ENCODE measurements at places on chromosomes 7 and 10.

DNA sequence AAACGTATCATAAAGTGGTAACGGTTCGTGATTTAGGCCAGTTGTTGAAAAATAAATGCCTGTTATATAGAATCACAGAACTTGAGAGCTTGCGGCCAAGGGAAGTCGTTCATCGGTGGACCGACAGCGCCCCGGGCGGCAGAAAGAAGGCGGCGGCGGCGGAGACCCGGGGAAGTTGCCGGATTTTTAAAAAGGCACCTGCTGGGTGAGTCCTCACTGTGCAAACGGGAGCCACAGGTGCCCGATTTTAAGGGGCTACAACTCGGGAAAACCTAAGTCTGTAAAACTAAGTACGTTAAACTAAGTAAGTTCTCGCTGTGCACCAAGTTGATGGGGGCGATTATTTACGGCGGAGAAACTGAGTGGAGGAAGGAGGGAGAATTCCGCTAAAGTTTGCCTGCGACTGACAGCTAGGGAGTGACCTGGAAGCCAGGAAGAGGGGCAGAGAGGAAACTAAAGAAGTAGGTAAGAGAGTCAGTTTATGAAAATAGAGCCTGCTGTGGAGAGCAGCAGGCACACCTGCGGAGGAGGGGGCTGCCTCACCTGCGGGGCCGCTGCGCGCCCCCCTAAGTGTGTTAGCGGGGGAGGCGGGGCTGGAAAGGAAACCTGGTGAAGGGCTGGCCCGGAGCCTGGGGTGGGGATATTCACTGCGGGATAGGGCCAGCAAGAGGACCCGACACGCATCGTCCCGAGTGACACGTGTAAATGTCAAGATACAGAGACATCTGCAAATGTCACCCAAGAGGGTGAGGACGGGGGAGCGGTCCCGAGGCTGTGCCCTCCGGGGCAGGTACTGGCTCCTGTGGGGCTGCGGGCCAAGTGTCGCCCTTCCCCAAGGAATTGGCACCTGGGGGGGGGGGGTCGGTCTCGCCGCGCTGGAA is 996 bp downstream of the ADAM12 start:
- no peak for DNase-seq

GRCh38 chr7:73582664-73583202 is 4.4 kb upstream of the TBL2 start:
- DNase-seq = no peak

- no peak for DNase-seq
Observed at GRCh38 chr10:27143686-27144085, 10.5 kb downstream of the YME1L1 start.

DNA sequence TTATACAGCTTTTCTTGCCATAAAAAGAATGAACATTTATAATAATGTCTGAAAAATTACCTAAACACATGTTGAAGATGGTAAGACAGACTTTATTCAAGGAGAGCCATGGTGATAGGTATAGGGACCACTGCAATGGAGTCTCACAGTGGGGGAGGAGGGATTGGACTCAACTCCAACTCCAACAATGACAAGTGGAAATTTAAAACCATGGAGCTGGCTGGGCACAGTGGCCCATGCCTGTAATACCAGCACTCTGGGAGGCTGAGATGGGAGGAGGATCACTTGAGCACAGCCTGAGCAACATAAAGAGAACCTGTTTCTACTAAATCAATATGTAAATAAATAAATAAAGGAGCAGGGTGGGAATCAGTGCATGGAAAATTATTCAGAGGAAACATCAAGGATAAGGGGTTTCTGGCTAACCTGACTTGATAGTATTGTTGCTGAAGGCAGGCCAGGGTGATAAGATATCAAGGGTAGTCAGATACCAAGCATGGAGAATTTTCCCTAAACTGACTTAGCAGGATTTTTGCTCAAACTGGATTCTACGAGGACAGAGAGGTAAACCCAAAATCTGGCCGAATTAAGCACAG is 19.5 kb upstream of the MICU1 start:
- no peak for DNase-seq

DNA sequence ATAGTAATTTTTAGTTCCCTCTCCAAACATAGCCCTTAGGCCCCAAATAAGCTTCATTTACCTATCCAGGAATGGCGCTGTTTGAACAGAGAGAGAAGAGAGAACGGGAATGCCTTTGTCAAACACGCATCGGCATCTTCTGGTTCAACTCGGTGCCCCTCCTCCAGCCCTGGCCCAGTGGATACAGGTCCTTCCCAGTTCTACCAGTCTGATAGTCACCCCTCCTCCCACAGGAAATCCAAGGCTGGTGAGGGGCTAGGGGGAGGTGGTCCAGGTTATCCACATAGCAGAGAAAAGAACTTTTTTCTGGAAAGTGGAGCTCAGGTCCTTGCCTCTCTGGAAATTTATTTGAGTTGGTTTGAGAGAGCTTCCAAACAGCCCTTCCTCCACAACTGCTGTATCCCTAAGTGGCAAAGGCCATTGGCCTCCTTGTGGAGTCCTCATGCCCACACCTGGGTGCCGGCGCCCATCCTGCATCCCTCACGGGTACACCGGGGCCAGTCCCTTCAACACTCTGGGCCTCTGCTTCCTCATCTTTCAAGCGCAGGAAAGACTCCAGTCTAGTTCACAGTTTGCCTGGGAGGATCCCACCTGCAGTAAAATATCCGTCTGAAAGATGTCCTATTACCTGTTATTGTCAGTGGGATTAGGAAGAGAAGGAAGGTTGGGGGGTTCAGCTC is 287.4 kb downstream of the CELF2 start:
- no peak for DNase-seq

- no peak for DNase-seq
Observed at GRCh38 chr10:120392671-120393079, 64.4 kb upstream of the PLPP4 start.

DNA sequence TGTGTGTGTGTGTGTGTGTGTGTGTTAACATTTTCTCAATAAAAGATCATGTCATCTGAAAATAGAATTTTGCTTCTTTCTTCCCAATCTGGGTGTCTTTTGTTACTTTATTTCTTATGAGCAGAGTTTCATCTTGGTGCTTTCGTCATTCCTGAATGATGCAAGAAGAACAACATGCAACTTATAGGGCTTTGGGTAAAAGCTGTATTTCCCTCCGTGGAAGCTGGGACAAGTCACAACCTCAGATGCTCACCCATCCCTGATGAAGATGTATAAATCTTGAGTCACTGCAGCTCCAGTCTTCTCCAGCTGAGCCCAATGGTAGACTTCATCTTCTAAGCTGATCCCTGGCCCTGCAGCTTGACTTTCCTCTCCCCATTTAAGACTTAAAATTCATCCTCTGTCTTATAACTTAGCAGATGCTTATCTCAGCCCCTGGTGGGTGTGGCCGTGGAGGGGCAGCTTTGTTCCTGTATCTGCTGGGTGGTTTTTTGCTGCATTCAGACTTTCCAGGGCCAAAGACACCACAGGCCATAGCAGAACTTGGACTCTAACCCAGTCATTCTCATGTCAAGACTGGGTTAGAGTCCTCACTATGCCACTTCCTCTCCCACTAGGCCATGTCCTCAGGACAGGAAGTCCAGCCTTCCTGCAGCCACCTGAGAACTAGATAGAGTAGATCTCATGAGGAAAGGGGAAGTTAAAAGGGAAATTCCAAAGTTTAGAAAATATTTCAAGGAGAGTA is 356.4 kb downstream of the TNS3 start:
- DNase-seq = peak; percentile 36

GRCh38 chr7:151435103-151435916 is 4.6 kb downstream of the CRYGN start:
- no peak for DNase-seq

DNA sequence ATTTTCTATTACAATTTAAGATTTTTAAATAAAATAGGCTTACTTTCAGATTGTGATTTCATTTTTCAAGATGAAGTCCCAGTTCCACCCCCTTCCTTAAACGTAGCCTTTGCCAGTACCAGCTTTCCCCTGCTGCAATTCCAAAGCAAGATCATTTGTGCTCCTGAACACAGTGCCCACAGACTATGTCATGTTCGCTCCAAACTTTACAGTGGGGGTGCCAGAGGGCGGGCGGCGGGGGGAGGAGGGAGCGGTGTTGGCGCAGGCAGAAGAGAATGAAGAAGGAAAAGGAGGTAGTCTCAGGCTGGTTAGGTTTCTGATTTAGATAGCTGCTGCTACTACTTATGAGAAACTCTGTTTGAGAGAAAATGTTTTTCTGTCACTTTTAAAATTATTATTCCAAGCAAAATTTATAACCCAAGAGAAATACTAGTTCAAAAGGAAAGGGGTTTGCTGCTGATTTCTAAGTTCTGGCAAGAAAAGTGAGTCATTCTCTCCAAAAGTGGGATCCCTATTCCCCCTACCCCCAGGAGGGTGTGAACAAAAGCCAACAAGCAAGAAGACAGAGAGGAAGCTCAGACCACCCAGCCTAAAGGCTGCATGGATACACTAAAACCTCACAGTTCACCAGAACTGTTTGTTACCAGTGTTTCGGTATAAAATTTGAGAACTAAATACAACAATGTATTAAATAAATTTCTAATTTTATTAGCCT is 109.6 kb downstream of the SRPK2 start:
- no peak for DNase-seq

DNA sequence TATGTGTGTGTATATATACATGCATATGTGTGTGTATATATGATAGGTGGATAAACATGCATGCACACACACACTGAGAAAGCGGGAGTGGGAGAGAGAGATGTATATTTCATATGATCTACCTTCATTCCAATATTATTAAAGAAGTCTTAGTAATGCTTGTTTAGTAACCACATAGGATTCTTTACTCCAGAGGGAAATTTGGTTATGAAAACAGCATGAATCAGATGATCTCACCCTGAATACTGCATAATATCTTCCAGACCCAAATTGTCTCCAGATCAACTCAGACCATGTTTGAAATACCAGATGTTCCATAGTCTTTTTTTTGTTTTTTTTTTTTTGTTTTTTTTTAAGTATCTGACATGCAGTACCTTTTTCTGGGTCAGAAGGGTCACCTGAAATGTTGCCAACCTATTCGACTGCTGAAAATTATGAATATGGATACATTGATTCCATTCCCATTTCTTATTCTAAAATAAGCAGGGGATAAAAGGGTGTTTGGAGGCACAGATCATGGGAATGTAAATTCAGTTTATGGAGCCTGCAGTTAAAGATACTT is 17.4 kb downstream of the TES start:
- no peak for DNase-seq

DNA sequence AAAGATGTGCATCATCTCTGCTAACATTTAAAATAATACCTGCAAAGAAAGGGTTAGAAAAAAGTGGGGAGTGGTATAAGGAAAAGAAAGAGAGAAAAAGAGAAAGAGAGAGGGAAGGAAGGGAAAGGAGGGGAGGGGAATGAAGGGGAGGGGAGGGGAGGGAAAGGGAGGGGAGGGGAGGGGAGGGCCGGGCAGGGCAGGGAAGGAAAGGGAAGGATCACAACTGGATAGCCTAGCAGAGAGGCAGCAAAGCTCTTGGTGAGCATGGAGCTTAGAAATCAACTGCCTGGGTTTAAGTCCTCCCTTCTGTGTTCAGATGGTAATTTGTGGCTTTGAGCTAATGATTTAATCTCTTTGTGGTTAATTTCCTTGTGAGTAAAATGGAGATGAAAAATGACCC is 5.4 kb upstream of the FAM237B start:
- no peak for DNase-seq

DNA sequence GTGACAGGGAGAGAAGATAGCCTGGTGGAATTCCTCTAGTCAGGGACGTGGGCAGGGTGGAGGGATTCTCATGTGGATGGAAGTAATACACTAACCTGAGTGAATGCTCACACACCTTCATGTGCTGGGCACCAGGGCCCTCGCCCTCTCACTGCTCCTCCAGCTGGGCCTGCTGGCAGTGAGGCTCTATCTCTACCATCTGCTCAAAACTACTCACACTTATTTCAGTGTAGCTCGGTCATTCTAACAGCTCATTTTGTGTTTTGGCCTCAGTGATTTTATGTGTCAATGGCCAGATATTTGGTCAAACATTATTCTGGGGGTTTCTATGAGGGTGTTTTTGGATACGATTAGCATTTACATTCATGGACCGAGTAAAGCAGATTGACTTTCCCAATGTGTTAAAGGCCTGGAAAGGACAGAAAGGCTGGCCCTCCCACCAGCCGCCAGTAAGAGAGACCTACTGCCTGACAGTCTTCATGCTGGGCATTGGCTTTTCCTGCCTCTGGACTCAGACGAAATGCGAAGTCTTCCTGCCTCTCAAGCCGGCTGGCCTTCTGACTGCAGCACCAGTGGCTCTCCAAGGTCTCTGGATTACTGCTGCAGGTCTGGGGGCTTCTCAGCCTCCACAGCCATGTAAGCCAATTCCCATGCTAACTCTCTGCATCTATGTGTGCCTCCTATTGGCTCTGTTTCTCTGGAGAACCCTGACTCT is 335.4 kb downstream of the CXCL12 start:
- no peak for DNase-seq

DNA sequence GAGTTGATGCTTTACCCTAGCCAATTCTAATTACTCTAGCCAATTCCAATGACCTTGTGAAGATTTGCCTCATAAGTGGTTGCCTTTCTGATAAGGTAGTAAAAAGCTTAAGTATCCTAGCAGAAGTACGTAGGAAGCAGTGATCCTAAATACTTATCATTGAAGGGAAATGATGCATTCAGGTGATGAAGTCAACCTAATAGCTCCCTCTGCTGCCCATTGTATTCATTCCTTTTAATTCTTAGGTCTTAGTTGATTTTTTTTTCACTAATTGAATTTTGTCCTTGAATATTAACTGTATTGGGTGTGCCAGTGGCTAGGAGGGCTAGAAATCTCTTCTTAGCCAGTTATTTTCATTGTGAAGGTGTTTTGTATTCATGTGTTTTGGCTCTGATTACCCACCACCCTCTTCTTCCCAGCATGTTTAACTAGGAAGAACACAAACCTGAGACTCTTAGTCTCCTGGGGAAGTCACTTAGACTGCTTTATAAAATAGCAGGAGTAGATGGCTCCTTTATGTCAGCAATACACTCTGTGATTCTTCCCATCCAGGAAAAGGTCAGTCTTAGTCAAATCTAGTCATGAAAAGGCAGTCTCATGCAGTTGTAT is 46.3 kb downstream of the PLEKHA8 start:
- DNase-seq = peak; percentile 62

- no peak for DNase-seq
Observed at GRCh38 chr7:16786257-16786656, 18.5 kb downstream of the AGR2 start.

- peak; percentile 66 for DNase-seq
Observed at GRCh38 chr10:70540789-70541360, 61.7 kb downstream of the PRF1 start.

DNA sequence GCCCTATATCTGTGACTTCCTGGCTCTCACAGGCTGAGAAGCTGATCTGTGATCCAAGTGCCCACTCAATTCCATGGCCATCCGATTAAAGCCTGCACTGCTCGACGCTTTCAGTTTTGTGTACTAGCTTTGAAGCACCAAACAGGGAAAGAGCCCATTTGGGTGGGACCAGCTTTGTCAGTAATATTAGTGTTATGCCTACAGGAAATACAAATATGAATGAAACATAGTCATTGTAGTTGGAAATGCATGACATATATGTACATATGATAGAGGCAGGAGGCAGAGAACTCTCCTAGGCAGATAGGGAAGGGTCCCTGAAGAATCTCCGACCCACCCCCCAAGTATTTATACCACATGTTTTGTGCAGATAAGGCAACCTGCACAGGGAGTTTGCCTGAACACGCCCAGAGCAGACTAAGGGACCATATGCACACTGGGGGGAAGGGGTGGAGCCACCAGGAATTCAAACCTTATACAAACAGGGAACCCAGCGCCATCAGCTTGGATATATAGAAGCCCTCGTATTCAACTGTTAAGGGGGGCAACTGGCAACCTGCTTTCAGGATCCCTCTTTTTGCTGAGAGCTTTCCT is 653.2 kb downstream of the PARD3 start:
- no peak for DNase-seq

GRCh38 chr7:23336086-23336485 is 36.9 kb downstream of the MALSU1 start:
- no peak for DNase-seq

GRCh38 chr7:47581804-47582763 is at the start of gene TNS3:
TSS of gene TNS3 (minus strand) at chr7:47582111. CDS start at chr7:47439636, 142,475 bp downstream.
- peak; percentile 71 for DNase-seq
